Caki2 (cell line): ENCODE measurements at places on chromosomes 12 and 14.

- no peak for DNase-seq
Observed at GRCh38 chr12:132858718-132859266, 28.6 kb downstream of the CHFR start.

DNA sequence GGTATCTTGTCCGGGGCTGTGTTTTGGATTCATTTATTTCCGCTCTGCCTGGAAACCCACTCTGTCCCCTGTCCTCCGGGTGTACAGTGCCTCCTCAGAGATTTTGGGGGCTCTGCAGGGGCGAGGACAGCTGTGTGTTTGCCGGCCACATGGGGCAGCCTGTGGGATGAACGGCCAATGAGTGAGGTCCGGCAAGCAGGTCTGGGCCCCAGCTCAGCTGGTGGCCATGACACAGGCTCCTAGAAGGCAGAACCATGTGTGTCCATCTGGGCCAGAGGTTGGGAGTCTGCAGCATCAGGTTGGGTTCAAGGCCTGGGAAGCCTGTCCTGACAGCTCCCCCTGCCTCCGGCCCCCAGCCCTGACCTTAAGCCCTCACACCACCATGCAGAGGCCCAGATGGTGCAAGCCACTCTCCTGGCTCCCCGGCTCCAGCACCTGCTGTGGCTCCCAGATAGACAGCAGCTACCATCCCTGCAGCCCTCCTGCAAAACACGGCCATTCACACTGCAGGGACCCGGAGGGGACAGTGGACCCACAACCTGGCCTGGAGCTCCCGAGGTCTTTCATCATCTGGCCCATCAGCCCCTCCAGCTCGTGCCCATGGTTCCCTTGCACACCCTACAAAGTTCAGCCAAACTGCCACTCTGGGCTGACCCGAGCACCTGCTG is 220.1 kb upstream of the C14orf180 start:
- DNase-seq: no peak

DNA sequence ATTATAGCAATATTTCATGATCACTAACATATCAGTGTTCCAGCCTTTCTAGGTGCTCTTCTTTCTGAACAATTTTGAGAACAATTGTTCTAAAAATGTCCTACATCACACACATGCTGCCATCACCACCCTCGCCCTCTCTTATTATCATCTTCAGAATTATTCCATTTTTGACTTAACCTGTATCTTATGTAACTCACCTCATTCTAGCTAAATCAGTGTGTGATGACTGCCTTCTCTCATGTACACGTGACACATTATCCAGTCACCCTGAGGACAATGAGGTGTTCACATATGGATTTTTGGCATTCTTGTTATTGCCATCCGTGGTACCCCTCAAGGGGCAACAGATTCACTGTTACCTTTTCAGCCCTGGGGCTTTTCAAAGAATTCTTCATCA is 87.3 kb downstream of the RFX4 start:
- no peak for DNase-seq

DNA sequence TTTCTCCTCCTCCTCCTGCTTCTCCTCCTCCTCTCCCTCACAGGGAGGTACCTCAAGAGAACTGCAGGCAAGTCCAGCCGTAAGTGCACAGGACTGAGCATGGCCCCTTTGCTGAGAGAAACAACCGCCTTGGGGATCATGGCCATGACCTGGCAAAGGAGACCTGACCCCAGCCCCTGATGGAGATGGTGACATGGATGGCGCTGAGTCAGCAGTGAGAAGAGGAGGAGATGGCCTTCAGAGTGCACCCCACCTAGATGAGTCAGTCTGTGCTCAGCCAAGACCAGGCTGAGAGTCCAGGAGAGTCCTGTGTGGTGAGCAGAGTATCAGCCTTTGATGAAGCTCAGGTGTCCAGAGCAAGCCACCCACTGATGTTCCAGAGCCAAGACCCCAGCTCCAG is 36.4 kb downstream of the MEG3 start:
- DNase-seq: no peak

GRCh38 chr14:52018252-52018651 is 28.9 kb downstream of the RTRAF start:
- no peak for DNase-seq
